Adipocyte (in vitro differentiated cells): ENCODE measurements at places on chromosomes 5 and 9.

DNA sequence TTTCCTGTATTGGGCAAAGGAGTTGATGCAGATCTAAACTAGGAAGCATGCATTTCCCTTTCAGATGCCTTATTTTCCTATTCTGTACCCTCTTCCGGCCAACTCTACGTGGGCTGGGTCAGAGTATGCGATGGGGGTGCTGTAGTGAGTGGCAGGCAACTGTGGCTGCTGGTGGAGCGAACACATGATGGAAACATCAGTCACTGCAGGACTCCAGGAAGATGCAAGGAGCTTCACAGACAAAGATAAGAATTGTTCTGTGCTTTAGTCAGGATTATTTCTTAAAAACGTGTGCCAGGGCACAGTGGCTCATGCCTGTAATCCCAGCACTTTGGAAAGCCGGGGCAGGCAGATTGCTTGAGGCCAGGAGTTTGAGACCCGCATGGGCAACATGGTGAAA is 75.1 kb downstream of the PSAT1 start:
- DNase-seq, result no peak

- peak; percentile 57 for DNase-seq
Observed at GRCh38 chr9:75892216-75892911, 1.9 kb downstream of the PCSK5 start.

DNA sequence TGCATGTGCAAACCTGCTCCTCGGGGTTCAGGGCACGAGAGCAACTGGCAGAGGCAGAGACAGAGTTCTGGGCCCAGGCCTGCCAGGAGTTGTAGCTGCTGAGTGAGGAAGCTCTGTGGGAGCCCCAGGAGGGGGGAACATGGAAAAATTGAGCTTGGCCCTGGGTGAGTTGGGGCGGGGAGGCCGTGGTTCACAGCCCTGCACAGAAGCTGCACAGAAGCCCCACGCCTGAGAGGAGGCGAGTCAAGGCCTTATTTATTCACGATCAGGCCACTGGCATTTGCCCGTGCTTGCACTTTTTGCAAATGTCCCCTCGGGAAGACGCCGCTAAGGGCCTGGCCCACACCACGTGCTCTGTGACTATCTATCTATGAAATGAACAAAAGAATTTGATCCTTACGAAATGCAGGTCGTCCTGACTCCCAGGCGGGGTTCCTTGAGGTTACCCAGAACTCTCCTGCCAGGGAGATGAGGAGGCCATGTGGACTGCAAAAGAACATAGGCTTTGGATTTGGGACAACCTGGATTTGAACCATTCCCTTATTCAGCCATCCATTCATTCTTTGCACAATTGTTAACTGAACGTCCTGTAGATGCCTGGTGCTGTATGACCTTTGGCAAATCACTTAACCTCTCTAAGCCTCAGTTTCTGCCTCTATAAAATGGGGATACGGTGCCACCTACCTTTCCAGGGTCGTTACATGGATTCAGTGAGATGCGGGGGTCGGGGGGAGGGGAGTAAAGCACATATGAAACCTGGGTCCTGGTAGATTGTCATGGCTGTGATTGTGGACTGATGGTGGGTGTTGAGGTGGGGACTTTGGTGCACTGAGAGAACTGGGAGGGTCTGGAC is 17.9 kb downstream of the COL27A1 start:
- peak; percentile 75 for DNase-seq

GRCh38 chr5:170362102-170362501 is 27.1 kb downstream of the KCNMB1 start:
- DNase-seq, result no peak

DNA sequence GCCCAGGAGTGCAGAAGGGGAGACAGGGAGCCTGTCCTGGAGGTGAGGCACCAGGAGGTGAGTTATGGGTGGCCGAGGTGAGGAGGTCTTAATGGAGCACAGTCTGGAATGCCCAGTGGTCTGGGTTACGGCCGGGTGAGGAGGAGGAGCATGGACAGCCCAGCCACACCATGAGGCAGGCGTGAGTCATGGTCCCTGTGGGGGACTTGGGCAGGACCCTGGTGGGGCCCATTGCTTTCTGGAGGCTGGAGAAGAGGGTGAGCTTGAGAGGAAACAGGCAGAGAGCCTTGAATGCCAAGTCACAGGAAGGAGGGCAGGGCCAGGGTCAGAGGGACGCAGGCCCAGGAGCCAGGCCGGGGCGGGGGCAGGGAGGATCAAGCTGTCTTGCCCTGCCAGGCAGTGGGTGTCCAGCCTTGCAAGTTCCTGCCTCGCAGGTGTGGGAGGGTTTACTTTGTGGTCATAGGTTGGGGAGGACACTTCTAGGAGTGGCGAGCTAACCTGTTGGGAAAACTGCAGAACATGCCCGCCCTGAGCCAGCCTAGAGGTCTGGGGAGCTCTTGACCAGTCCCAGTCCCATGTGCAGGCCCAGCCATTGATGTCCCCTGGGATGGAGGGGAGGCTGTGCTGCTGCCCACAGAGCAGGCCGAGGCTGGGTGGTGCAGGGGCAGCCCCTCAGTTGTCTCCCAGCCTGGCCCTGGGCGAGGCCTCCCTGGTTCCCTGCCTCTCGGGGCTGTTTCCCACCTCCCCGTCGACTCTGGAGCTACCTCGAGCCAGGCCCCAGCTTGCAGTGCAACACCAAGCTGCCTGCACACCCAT is 2.8 kb downstream of the CACNA1B start:
- no peak for DNase-seq

- no peak for DNase-seq
Observed at GRCh38 chr5:11584017-11584416, 320.2 kb downstream of the CTNND2 start.

DNA sequence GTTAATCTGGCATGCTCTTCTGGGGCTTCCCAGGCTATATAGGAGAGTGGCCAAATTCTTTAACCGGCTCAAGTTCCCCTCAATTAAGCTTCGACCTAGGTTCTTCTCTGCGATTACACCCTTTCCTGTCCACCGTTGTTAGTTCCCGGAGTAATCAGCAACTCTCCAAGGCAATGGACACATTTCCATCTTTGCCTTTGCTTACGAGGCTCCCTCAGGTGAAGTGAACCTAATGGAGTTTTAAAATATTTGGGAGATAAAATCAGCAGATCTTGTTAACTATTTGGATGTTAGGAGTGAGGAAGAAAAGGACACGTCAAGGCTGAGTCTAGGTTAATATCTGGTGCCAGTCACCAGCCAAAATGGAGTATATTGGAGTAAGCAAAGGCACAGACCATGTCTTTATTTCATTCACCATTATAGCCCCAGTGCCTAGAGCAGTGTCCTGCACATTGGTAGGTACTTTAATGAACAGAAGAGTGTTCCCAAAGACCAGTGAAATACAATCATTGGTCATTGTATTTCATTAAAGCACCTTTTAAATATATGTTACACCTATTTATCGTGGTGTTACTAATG is 515 bp downstream of the UTP15 start:
- DNase-seq, result no peak

GRCh38 chr9:131277910-131278701 is 1.8 kb upstream of the FAM78A start:
- peak; percentile 93 for DNase-seq

- no peak for DNase-seq
Observed at GRCh38 chr9:131521822-131522221, 9.2 kb downstream of the UCK1 start.

GRCh38 chr5:67315082-67315989 is 118.7 kb upstream of the CD180 start:
- DNase-seq, result peak; percentile 73

GRCh38 chr9:108016446-108016845 is 526.9 kb upstream of the KLF4 start:
- DNase-seq, result no peak

GRCh38 chr9:90890146-90890810 is 88.7 kb downstream of the SYK start:
- DNase-seq, result no peak

DNA sequence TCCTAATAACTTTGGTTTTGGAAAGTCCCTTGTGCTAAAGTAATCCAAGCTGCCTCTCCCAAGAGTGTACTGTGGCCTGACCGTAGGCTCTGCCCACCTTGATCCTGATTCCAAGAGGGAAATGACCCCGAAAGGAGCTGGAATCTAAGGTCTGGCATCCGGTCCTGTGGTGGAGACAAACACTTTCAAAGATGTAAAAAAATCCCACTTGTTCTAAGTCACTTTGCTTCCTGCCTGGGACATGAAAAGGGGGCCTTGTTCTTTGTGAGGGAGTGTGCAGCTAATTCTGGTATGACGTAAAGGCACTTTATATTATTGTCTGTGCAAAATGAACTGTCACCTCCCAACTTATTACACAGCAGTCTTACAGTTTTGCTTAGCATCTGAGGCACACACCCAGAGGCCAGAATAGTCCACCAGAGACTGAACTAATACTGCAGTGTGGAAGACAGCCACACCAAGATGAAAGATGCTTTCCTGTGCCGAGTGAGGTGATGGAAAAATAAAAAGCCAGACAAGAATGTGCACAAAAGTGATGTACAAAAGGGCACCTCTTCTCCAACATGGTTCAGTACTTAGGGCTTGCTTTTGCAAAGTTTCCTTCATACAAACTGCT is 128.7 kb downstream of the SLC12A2 start:
- DNase-seq, result no peak

DNA sequence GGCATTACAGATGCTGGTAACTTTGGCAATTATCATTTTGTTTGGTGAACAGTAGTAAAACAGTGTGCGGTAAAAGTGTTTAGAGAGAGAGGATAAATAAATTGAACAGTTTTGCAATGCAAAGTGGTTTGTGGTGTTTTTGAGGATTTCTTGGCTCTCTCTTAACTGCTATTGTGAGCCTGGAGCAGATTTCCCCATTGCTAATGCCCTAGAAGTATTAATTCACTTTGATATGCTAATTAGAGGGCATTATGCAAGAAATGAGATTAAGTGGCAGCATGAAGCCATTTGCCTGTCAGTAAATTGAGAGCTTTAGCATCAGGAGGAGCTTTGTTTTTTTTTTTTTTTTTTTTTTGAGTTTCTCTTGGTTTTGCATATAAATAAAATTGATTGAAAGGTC is 8.2 kb downstream of the PBX3 start:
- no peak for DNase-seq

- DNase-seq, result no peak
Observed at GRCh38 chr5:164975986-164976385, 1470.6 kb downstream of the MAT2B start.

DNA sequence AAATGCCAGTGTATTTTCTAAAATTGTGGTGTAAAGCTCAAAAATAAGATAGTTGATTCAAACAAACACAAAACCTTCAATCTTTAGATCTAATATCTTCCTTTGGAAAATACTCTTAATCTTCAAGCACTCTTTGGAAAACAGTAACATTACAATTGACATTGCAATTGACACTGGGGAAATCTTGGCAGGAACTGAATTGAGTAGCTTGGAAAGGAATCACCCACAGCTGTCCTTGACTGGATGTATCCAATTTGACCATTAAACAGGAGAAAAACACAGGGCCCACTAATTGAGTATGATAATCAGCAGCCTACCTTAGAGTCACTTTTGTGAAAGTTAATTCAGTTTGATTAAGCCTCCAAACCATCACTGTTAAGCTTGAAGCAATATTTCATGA is 776.7 kb downstream of the DTWD2 start:
- DNase-seq, result no peak

DNA sequence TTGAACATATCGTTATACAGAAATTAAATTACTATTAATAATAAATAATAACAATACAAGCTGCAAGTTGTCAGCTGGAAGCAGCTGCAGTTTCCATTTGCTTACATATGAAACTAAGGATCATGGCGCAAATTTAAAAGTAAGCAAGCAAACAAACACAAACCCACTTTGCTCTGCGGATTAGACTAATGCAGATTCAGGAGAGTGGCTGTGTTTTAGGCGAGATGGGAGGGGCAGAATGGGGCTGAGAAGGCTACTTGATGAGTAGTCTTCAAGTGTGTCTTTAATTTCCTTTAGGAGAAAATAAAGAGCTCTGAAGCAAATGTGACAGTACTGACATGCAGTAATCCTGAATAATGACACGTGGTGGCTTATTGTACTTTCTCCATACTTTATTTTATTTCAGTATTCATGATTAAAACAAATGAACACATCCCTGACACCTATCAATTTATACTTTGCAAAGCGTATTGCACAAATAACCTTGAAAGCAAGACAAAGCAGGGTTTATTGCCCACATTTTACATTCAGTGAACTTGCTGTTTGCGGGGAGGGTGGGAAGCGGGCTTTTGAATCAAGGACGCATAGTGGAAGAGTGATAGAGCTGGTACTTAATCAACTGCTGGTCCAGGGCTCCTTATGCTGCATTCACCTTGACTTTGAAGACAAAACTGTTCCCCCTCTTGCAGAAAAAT is 221.4 kb upstream of the TRIM32 start:
- no peak for DNase-seq

GRCh38 chr5:160240350-160240749 is 11.0 kb downstream of the FABP6 start:
- DNase-seq, result no peak

DNA sequence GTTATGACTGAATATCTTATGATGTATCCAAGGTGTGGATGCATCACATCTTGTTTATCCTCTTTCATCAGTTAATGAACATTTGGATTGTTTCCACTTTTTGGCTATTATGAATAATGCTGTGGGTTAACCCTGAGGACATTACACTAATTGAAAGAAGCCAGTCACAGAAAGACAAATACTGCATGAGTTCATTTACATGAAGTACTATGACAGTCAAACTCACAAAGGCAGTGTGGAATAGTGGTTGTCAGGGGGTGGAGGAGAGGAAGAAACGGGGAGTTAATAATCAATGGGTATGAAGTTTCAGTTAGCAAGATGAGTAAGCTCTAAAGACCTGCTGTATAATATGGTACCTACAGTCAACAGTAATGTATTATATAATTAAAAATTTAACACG is 409.4 kb upstream of the CTNND2 start:
- no peak for DNase-seq

- peak; percentile 74 for DNase-seq
Observed at GRCh38 chr9:135906291-135907005, 898 bp downstream of the CAMSAP1 start.

- DNase-seq, result no peak
Observed at GRCh38 chr5:1383886-1384401, 39.0 kb upstream of the CLPTM1L start.

- no peak for DNase-seq
Observed at GRCh38 chr5:2523180-2523579, 228.3 kb downstream of the IRX2 start.

DNA sequence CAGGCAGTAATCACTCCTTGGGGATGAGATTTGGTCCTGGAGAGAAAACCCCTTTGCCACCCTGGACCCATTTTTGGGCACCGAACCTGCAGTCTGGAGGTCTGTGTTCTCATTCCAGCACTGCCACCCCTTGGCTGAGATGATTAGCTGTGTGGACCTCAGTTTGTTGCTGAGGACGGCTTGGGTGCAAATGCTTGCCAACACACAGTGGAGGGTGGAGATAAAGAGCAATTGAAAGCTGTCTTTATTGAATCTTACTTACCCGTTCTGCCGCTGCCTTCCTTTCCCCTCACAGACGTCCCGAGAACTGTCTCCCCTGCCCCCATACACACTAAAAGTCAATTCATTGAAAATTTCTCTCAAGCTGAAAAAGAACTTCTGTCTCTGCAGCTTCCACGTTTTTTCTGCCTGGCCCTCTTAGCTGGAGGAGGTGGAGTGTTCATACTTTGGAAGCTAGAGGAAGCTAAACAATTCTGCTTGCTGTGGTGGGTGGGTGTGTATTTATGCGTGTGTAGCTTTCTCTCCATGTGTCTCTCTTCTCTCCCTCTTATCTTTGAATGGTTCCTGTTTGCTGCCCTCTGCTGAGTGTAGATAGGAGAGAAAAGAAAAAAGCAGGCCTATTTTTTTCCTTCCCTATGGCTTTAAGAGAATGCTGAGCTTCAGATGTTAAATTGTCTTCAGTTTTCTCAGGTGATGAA is 6.6 kb downstream of the GALNT10 start:
- peak; percentile 61 for DNase-seq
